ENCODE measurements at places on chromosomes 13 and 19.

GRCh38 chr13:80168089-80168850, 172.7 kb downstream of the SPRY2 start:
- DNase-seq, result no peak

- DNase-seq, result no peak
Observed at GRCh38 chr13:86447479-86447878, 648.3 kb upstream of the SLITRK6 start.

DNA sequence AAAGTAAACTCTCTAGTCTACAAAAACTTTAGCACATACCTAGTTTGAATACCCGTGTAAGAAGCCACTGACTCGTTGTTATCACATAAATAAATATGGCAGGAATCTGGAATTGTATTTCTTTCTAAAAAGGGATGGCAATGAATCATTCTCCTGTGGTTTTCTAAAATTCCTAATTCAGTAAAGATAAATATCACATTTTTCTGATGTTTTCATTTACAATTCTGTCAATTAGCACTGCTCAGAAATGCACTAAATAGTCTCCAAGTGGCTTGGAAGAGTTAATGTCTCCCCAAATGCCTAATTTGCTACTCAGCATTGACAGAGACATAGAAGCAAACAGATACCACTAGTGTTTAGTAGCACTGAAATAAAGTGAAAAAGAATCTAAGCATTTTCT, 547.7 kb upstream of the SLITRK1 start:
- DNase-seq, result no peak

GRCh38 chr13:107139006-107139405, 571.1 kb upstream of the ARGLU1 start:
- DNase-seq, result no peak

- no peak for DNase-seq
Observed at GRCh38 chr13:108212886-108213285, 2.5 kb downstream of the LIG4 start.

GRCh38 chr13:41931337-41931736, 29.6 kb downstream of the VWA8 start:
- no peak for DNase-seq

GRCh38 chr13:113851826-113852535, 11.9 kb downstream of the GAS6 start:
- DNase-seq, result no peak

GRCh38 chr13:102035969-102036368, 365.9 kb downstream of the FGF14 start:
- no peak for DNase-seq

- DNase-seq, result no peak
Observed at GRCh38 chr19:18635831-18636182, 1.0 kb upstream of the KLHL26 start.

GRCh38 chr13:73179650-73180274, 121.0 kb downstream of the KLF5 start:
- DNase-seq, result no peak

DNA sequence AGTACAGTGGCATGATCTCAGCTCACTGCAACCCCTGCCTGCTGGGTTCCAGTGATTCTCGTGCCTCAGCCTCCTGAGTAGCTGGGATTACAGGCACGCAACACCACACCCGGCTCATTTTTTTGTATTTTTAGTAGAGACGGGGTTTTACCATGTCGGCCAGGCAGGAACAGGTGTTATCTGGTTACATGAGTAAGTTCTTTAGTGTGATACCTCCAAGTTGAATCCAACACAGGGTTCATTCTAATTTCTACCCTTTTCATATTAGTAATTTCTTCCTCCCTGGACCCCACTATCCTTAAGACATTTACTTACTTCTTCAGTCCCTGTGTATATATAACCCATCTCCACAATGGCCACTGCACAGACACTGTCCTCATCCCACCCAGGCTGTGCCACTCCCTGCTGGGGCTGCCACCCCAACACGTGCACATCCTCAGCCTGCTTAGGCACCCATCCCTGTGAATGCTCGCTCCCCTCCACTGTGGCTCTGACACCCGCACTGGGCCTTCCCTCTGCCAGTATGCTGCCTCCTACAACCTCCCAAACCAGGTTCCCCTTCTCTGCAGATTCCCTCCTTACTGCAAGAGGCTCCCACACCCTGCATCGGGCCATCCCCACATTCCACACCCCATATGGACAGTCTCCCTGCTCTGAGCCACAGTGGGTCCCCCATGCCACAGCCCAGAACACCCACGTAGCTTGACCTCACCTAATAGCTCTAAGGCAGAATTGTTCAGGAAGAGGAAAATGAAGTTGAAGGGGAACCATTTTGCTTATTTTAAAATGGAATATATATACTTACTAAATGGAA, 147.1 kb downstream of the TBC1D4 start:
- DNase-seq, result no peak

DNA sequence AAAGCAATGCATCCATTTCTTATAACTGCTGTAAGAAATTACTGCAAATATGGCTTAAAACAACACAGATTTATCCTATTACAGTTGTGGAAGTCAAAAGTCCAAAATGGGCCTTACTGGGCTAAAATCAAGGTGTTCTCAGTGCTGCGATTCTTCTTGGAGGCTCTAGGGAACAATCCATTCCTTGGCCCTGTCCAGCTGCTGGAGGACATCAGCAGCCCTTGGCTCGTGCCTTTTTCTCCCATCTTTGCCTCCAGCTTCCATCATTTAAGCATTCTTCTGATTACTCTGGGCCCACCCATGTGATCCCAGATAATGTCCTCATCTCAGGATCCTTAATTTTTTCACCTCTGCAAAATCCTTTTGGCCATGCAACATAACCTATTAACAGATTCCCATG, 607.1 kb downstream of the DCT start:
- no peak for DNase-seq

DNA sequence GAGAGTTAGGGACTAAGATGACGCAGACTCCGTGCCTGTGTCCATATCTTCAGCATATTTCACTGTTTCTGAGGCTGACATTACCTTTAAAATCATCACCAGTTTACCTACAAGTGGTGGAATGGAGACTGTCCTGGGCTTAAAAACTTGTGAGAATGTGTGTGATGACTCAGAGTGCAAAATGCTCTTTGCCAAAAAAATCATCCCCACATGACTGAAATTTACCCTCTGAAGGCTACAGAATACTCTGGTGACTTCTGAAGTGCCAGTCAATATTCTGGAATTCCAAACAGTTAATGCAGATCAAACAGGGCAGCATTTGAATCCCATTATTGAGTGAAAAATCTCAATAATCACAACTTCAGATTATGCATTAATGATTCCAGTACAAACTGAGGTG, 901.4 kb downstream of the EFNB2 start:
- DNase-seq, result no peak

GRCh38 chr19:4816202-4816949, 15.1 kb downstream of the TICAM1 start:
- no peak for DNase-seq

GRCh38 chr13:52760077-52760476, 20.5 kb upstream of the CNMD start:
- DNase-seq, result no peak

- DNase-seq, result no peak
Observed at GRCh38 chr19:21410166-21410565, 13.2 kb downstream of the ZNF493 start.

DNA sequence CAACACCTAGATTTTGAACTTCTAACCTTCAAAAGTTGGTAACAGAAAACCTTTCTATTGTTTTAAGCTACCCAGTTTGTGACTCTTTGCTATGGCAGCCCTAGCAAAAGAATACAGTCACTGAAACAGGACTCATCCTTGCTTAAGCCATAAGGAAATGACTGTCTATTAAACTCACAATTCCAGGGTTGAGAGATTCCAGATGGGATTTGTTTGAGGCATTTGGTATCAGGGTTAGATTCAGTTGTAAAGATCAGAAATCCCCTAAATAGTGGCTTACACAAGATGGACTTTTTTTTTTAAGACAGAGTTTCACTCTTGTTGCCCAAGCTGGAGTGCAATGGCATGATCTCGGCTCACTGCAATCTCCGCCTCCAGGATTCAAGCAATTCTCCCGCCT, 41.1 kb upstream of the RGCC start:
- DNase-seq, result no peak

- DNase-seq, result no peak
Observed at GRCh38 chr13:23852351-23852750, 36.8 kb downstream of the MIPEP start.

GRCh38 chr19:41887711-41888382, 4.9 kb downstream of the ARHGEF1 start:
- peak; percentile 87 for DNase-seq

GRCh38 chr13:26541678-26542568, 15.6 kb upstream of the WASF3 start:
- no peak for DNase-seq

DNA sequence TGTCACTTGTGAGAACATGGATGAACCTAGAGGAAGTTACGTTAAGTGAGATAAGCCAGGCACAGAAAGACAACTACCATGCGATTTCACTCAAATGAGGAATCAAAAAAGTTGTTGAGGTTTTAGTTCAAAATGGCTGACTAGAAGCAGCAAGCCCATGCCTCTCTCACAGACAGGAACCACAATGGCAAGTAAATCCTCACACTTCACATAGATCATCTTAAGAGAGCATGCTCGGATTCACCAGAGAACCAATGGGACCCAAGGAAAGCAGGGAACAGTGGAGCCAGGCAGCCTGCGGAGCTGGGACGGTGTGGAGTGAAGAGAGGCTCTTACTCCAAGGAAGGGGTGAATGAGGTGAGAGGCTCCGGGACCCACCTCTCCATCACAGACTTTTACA, 581.0 kb downstream of the UQCRFS1 start:
- DNase-seq, result no peak

DNA sequence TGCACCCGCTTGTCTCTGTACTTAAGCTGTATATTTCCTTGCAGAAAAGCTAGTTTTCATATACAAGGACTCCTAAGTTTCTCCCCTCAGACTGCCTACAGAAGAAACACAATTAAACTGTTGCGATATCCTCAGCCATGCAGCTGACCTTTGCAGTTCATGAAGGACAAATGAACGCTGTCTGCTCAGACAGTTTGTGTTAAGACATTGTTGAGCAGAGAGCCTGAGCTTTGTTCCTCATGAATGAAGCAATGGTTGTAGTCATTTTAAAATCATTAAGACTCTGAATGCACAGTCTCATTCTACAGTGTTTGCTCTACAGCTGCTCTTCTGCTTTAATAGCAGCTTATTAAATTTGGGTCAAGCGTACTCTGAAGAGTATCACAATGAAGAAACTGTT, 23.2 kb upstream of the MAB21L1 start:
- DNase-seq, result no peak

DNA sequence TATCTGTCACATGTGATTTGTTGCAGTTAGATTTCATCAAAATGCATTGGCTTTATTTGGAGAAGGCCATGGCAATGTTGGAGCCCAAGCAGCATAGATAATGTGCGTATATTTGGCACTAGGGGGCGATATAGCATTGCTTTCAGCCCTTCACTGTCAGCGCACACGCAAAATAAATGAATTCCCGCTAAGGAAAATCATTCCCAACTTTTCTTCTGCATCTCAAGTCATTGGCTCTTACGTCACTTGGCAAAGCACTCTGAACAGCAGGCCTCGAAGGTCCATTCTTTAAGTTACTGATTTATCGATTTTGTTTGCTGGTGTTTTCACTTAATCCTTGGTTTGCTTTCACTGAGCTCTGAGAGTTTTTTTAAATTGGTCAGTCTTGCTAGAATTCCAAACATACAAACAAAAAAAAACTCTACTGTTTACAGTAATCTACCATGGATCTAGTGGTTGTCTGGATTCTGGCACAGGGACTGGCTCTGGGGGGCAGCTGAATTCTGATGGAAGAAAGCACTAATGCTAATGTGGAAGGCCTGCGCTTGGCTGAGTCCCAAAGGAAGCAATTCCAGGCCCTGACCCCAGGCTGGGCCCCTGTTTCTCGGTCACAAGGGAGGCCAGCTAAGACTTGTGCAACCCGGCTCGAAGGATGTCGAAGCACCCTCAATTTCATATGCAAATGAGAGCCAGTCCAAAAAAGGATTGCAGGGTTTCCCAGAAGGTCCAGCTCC, 97.7 kb upstream of the IPO5 start:
- no peak for DNase-seq

GRCh38 chr13:45119469-45119990, 780 bp upstream of the GTF2F2 start:
- no peak for DNase-seq

DNA sequence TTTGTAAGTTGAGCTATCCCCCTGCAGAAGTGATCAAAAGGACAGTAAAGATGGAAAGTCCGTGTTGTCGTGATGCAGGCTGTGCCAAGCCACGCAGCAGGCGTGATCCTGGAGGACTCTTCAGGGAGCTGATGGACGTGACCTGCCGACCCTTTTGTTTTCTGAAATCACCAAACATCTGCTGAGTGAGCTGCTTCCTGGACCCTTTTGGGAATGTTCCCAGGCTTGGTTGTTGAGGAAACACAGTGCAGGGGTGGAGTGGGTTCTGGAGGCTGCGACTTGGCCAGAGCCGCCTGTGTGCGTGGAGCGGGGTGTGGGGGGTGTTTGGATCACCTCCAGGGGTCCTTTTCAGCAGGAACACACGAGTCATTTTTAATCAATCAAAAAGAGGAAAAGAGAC, 15.4 kb upstream of the CPAMD8 start:
- no peak for DNase-seq

GRCh38 chr13:26983543-26984320, 187.9 kb downstream of the USP12 start:
- DNase-seq, result no peak

DNA sequence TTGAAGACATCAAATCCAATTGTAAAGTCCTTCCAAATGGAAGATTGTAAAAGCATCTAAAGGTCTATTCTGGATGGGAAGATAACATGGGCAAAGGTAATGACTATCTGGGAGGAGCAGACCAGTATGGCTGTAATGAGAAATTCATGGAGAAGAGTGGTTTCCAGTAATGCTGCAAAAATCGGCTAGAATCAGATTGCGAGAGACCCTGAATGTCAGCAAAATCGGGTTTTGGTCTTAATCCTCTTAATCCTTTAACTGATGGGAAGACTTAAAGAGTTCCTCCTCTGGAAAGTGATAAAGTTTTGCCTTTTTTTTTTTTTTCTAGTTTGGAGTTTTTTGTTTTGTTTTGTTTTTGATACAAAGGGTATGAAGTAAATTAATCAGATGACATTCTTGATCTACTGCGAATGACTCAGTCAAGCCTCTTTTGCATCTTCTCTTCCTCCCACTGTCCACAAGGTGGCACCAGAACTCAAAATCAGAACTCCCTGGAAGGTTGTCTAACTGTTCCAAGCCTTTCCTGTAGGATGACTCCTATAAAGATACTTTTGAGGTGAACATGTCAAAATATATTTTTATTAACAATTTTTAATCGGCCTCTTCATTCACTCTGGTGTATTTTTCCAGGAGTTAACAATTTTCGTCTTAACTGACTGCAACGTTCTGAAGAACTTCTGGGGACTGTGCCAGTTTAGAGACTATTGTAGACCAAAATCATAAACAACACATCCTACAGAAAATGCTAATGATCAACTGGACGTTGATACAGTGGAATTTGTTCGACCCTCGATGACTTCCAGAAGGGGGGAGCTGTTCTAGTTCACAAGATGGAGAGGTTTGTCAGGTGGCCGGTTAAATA, 213.3 kb upstream of the MIR17HG start:
- DNase-seq, result peak; percentile 6

DNA sequence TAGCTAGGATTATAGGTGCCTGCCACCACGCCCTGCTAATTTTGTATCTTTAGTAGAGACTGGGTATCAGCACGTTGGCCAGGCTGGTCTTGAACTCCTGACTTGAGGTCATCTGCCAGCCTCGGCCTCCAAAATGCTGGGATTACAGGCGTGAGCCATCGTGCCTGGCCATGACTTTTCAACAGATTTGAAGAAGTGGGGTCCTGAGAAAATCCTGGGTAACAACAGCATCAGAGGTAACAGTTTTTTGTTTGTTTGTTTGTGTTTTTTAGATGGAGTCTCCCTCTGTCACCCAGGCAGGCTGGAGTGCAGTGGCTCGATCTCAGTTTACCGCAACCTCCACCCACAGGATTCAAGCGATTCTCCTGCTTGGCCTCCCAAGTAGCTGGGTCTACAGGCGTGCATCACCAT, 3.7 kb downstream of the JUNB start:
- no peak for DNase-seq
